ENCODE measurements at places on chromosomes 11 and 22.
A peak's percentile ranks its signal among the peaks of the same experiment; 100 is the strongest.

GRCh38 chr11:104917271-104918112, 19.2 kb upstream of the CASP12 start:
- DNase-seq = no peak

- no peak for DNase-seq
Observed at GRCh38 chr22:40203572-40203971, 25.8 kb downstream of the TNRC6B start.

- DNase-seq = no peak
Observed at GRCh38 chr11:18987454-18988231, 48.4 kb upstream of the MRGPRX1 start.

GRCh38 chr11:22879630-22880029, 19.4 kb upstream of the CCDC179 start:
- peak; percentile 13 for DNase-seq

DNA sequence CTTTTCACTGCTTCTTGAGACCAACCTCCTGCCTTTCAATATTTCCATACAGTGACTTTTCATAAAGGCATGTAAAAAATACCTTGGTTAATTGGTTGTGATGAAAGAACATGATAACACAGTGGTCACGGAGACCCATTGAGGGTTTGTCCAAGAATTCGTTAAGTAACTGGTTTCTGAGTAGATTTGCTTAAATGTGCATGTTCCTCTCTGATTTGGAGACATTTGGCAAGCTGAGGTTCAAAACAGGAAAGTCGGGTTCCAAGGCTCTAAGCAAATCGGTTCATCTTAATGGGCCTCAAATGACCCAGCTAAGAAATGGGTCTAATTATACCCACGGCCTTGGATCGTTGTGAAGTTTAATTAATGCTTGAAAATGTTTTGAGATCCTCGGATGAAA, 36.9 kb upstream of the CCND1 start:
- DNase-seq = no peak

DNA sequence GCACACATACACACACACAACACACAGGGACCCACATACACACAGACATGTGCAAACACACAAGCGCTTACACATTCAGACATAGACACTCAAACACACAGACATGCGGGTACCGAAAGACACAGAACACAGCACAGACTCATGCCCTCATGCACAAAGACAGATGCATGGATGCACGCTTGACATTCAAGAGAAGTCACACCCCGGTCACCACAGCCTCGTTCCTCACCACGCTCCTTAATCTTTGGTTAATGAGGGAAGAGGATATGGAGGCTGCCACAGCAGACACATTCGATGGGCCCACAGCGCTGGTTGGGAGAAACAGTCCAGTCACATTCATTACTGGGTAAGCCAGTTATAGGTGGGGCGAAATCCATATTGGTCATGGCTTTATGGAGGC, 51.9 kb upstream of the EIF3D start:
- DNase-seq = no peak

DNA sequence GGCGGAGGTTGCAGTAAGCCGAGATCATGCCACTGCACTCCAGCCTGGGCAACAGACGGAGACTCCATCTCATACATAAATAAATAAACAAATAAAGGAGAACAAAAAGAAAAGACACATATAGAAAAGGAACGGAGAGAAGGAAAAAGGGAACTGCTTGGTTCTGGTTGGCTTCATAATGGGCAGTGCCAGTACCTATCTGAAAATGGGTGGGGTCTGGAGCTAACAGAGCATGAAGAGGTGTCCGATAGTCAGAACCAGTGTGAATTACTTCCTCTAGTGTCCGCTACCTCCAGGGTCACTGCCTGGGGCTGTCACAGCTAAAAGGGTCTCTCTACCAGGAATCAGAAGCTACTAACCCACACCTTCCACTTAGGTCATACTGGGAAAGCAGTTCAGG, 27.2 kb upstream of the TTC28 start:
- no peak for DNase-seq

DNA sequence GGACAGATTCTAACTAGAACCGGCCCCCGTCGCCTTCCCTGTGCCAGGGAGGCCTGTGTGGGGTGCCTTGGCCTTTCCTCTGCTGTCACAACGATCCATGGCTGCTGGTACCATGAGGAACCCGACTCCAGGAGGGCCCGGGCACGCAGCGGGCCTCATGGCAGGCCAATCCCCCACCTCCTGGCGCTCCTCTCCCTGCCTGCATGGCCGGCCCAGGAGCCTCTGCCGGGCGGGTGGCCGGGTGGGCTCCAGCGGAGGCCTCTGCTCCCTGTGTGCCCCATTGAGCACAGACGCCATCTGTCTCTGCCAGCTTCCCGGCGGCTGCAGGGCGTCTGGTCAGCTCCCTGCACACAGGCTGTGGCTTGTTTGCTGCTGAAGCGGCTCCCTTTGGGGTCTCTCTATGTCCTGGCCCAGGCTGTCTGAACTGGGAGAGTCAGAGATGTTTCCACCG, 86.5 kb downstream of the MYEOV start:
- DNase-seq = no peak

- no peak for DNase-seq
Observed at GRCh38 chr11:70322666-70323065, 52.2 kb downstream of the PPFIA1 start.

GRCh38 chr11:74905326-74905725, 43.6 kb downstream of the XRRA1 start:
- DNase-seq = no peak

DNA sequence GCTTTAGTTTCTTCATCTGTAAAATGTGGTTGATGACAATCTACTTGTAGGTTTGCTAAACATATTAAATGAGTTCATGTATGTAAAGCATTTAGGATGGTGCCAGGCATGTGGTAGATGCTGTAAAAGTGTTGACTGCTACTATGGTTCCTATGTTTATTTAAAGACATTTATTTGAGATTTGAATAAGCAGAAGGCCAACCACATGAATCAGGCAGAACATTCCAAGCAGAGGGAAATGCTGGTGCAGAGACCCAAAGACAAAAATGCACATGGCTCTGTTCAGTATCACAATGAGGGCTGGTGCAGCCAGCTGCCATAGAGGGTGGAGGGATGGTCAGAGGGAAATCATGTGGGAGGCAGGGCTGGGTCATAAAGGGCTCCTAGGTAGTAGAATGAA, 156.2 kb upstream of the PDGFD start:
- no peak for DNase-seq

DNA sequence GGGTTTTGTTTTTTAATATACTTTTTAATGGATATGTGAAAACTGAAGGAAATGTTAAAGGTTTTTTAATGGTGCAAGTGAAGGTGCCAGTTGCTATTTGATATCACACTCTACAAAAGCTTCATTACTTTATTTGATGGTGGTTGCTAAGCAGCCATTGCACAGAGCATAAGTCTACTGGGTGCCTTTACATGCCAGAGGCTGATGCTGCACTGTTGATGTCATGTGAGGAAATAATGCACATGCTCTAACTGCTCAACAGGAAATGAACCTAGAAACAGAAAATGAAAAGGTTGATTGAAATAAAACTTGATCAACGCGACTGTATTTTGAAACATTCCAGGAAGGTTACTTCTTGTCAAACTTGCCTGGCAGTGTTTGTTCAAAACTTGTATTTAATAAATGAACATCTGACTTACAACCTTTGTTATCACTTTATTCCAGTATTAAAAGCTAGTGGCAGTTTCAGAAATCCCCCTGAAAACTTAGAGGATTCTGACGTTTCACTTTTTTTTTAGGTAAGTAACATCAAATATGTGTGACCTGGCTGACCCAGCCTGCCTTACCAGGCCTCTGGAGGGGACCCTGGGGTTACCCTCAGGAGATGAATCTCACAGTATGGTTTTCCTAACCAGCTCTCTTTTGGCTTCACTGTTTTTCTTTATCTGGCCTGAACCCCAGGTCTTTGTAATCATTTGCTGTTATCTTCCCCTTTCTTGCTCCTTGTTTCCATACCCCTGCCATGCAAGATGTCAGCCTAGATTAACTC, 2.4 kb upstream of the ATP5MG start:
- no peak for DNase-seq

- DNase-seq = no peak
Observed at GRCh38 chr11:70660059-70660888, 261.9 kb downstream of the CTTN start.

GRCh38 chr11:9251311-9251710, 13.8 kb downstream of the DENND5A start:
- no peak for DNase-seq

GRCh38 chr11:22991196-22991595, 130.9 kb upstream of the CCDC179 start:
- no peak for DNase-seq

GRCh38 chr11:44445500-44446365, 119.7 kb upstream of the CD82 start:
- no peak for DNase-seq

DNA sequence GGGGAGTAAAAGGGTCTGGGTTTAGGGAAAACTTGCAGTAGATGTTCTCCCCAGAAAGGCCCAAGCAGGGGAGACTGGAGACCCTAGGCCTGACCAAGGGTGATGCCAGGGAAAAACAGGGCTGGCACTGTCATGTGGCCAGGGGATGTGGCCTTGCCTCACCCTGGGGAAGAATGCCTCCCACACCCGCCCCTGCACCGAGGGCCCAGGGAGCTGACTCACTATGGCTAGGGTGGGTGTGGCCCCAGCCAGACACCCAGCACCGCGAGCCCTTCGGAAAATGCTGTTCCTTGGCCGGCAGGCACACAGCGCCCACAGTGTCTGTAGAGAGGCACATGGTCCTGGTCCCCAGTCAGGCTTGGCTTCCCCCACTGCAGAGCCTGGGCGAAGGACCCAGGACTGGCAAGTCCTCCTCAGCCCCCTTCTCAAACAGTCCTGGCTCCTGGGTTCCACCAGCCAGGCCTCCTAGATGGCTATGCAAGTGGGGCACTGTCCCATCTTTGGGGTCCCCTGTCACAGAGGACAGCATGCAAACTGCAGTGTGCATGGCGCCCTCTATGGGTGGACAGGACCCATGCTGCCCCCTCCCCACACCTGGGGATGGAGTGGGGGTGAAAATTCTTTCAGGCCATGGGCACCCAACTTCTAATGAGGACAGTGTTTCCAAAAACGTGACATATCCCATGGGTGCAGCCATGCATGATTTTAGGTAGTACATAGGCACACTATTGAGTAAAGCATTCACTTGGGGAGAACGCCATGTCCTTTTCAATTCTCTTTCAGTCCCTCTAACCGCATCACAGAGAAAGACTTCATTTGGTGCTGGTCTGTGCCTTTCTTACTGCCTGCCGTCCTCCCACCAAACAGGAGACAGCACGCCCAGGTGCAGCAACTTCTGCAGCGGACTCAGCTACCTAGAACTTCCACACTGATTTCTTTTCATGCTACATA, 15.2 kb downstream of the TMPRSS5 start:
- peak; percentile 93 for DNase-seq

GRCh38 chr11:121887569-121887968, 228.4 kb downstream of the BLID start:
- no peak for DNase-seq

DNA sequence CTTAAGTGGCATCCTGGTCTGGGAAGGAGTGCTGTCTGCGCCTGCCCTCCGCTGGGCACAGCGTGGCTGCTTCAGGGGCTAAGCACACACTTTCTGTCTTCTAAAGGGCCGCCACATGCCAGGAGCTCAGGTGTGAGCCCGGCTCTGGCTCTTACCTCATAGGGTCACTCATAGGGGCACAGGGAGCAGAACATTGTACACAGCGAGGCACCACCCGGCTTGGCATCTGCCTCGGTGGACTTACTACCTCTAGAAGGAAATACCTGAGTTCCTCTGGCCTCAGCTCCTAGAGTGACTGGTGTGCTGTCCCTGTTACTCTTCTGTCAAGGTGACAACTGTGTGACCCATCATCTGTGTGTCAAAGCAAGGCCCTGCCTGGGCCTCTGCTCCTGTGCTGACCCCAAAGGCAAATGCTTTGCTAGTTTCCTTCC, 13.4 kb downstream of the NEAT1 start:
- DNase-seq = no peak

- DNase-seq = no peak
Observed at GRCh38 chr11:92240916-92241315, 16.3 kb downstream of the FAT3 start.

GRCh38 chr22:43945632-43946383, 9.4 kb upstream of the SAMM50 start:
- DNase-seq = peak; percentile 88

- DNase-seq = peak; percentile 85
Observed at GRCh38 chr11:62508336-62509058, 38.1 kb downstream of the AHNAK start.

GRCh38 chr11:129283141-129283540, 91.0 kb upstream of the ARHGAP32 start:
- DNase-seq = no peak

DNA sequence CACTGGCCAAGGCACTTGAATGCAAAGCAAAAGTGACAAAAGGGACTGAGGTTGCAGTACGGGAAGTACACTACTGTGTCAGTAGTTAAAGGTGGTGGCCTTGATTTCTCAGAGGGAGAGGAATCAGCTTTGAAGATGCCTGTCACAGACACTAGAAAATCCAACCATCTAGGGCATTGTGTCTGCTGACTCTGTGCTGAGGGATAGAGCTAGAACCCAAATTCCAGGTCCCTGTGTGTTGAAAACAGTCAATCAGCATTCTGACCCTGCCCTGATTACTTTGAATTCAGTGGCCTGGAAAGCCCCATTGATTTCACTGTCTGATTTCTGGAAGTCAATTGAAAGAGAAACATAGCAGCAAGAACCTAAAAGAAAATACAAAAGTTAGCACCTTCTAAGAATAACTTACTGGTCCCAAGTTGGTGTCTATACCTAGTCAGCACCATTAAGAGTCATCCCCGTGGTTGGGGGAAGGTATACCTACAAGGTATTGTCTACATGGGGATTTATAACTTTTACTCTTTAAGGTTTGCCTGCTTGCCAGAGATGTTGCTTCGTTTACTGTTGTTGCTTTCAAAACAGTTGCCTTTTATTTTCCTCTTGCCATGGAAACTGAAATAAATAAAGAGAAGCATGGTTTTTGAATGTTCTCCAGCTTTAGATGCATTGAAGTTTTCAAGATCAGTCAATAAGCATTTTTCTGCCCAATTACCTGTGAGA, 97.3 kb downstream of the PDHX start:
- peak; percentile 25 for DNase-seq

DNA sequence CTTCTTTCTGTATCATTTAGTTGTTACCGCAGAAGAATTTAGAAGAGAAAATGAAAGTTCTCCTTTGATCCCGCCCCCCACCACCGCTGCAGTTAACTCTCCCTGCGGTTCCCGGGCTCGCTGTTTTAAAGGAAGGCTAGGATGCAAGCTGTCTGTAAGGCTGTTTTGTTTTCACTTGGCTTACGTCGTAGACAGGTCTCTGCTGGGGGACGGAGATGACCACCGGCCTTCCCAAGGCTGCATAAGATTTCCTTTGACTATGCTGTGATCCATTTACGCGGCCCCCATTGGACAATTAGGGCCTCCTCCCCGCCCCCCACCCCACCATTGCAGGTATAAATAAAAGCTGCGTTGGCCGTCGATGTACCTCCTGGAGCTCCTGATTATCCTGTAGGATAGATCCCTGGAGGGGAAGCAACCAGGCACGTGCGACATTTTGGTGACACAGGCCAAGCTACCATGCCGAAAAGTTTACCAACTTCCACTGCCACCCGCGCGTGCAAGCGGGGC, 1.4 kb upstream of the CPT1A start:
- DNase-seq = peak; percentile 61

DNA sequence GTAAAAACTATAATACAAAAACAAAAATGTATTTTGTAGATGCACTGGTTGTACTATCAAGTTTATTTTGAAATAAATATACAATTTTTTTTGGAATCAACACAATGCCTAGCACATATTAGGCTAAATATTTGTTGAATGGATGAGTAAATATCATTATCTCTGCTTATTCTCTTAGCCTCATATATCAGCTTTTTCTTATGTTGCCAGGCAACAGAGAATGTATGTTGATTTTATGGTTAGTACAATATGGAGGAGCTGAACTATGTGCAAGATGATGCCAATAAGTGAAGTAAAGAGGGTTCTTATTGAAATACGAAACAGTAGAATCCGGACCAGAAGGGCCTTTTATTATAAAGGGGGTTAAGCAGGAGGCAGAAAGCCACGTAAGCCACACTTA, 94.9 kb downstream of the FAR1 start:
- no peak for DNase-seq
